ENCODE measurements at places on chromosomes 6 and 20. TPM values are rescaled to one million over a fixed set of nuclear protein-coding genes. Genes with fewer than 3 reads are reported as not detected.

Gene TBXT
- not detected for total RNA-seq

DNA sequence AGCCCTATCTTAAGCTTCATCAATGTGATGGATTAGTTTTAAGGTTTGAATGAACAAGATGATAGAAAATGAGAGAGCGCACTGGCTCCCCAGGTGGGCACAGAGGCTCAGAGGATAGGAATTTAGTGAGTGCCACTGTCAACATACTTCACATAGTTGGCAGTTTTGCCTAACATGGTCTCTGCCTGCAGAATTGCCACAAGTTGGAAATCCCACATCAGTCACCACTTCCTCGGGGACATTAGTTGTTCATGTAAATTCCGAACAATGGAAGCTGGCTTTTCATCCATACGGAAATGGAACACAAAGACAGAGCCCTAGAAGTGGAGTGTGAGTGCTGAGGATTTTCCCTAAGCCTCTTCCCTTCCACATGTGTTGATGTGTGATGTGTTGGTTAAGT lies 123.9 kb upstream of the PHACTR1 start:
- no peak for DNase-seq

GRCh38 chr6:14585689-14586088 lies 468.1 kb downstream of the CD83 start:
- DNase-seq: no peak

Gene ANKRD66
- not detected for total RNA-seq

- DNase-seq: no peak
Observed at GRCh38 chr6:80921861-80922460, 815.5 kb downstream of the BCKDHB start.

Data from upper lobe of right lung (tissue), 1 donor.